AG09319 (cell line): ENCODE measurements at places on chromosomes 7 and 10.

- DNase-seq, result no peak
These were observed 103.9 kb downstream of the CDK6 start for GRCh38 chr7:92732316-92733036.

GRCh38 chr7:69836702-69837101, 238.4 kb downstream of the AUTS2 start:
- no peak for DNase-seq

GRCh38 chr7:134925766-134926165, 60.5 kb upstream of the AGBL3 start:
- DNase-seq, result no peak

- DNase-seq, result no peak
These were observed 24.6 kb upstream of the MKLN1 start for GRCh38 chr7:131302876-131303707.

- DNase-seq, result no peak
These were observed 285.0 kb downstream of the SUGCT start for GRCh38 chr7:40419806-40420205.

- no peak for DNase-seq
These were observed 35.3 kb downstream of the FOXL3 start for GRCh38 chr7:325051-325798.

DNA sequence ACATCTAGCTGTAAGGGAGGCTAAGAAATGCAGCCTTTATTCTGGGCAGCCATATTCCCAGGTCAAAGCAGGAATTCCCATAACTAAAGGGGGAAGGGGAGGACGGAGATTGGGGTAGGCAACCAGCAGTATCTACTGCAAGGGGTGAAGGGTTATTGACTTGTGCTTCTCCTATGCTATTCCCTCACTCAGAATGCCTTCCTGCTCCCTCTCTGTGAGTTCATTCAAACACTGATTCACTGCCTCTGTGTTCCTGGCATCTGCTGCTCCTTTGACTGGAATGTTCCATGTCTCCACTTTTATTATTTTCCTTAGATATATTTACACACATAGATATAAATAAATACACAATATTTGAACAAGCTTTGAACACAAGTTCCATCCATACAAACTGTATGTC, 11.1 kb downstream of the HTR7 start:
- DNase-seq, result no peak

DNA sequence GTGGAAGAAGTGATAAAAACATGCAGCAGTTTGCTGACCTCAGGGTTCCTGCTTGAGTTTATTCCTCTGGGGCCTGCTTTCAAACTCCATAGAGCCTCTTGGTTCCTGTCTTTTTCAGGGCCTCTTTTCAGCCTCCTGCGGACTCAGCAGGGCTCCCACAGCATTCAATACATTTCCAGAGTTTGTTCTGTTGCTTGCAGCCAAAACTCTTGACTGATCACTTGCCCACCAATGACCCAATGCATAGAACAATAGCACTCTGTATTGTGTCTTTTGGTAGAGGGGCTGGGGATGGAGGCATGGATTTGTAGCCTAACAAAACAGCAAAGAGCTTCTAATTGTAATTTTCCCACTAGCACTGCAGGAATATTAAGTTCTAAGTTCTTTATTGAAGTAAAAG, 50.8 kb upstream of the CREB5 start:
- no peak for DNase-seq

- DNase-seq, result no peak
These were observed 410.6 kb downstream of the KCNMA1 start for GRCh38 chr10:77226853-77227565.

DNA sequence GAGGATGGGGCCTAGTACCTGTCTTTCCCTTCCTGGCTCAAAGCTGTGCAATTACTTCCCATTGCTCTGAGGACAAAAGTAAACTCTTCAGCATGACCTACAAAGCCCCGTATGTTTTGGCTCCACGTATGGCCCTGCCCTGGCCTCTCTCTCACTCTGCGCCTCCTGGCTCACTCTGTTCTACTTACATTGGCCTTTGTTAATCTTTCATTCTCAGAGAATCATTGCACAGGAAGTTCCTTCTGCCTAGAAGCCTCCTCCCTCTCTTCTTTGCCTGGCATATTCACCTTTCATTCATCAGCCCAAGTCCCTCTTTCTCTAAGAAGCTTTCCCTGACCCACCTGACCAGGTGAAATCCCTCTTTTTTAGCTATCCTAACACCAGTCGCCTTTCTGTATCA, 23.9 kb downstream of the LIPM start:
- DNase-seq, result no peak

DNA sequence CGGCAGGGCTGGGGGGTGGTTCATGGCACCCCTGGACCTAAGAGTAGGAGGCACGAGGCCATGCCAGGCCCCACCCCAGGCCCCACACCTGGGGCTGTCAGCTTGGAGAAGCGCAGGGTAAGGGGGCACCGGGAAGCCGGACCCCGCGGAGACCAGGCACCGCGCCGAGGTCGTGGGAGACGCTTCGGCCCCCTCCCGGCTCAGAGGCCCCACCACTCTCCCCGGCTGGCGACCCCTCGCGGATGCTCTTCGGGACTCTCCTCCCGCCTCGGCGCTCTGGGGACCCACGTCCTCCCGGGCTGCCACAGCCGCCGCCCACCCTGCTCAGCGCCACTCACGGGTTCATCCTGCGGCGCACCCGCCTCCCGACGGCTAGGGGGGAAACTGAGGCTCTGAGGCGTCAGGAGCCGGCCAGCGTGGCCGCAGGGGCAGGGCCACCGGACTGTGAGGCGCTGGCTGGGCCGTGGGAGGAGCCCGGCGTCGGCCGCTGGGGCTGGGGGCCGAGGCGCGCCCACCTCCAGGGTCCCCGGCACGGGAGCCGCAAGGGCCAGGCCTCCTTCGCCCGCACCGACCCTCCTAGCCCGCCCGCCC, 25.9 kb downstream of the PDGFA start:
- no peak for DNase-seq

- no peak for DNase-seq
These were observed 13.8 kb downstream of the DAGLB start for GRCh38 chr7:6433784-6434615.
